Esophagus squamous epithelium (tissue), 5 donors: ENCODE measurements at places on chromosomes 4 and X.
A peak's percentile ranks its signal among the peaks of the same experiment; 100 is the strongest.

DNA sequence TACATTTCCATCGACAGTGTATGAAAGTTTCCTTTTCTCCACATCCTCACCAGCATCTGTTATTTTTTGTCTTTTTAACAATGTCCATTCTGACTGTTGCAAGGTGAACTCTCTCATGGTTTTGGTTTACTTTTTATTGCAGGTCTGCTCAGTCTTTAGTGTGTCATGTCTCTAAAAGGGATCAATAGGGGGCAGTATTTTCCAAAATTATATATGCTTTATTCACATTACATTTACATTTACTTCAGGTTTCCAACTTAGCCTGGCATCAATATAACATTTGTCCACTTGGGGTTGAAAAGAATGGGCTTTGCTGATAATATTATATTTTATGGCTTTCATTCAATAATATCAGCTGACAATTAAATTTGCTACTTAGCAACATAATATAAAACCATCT is 265.0 kb upstream of the SLITRK2 start:
- no peak for DNase-seq

- no peak for DNase-seq
Measured at GRCh38 chrX:123274796-123275195, 90.7 kb downstream of the GRIA3 start.

GRCh38 chrX:20361890-20362262 is 95.2 kb upstream of the RPS6KA3 start:
- DNase-seq, result no peak

DNA sequence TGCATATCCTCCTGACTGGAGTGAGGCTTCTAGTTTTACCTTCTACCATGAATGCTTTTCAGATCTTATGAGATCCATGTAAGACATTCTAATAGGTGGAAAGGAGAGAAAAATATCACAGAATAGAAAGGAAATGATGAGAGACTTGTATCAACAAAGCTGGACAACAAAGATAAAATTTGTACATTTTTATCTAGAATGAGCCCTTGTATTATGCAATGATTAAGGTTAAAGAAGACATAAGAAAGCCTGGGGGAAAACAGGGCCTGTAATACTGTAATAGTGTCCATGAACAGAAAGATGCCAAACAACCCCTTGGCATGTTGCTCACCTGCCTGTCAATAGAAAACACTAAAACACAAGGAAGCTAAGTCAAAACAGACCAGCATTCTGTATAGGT is 44.2 kb upstream of the SCRG1 start:
- DNase-seq, result no peak

DNA sequence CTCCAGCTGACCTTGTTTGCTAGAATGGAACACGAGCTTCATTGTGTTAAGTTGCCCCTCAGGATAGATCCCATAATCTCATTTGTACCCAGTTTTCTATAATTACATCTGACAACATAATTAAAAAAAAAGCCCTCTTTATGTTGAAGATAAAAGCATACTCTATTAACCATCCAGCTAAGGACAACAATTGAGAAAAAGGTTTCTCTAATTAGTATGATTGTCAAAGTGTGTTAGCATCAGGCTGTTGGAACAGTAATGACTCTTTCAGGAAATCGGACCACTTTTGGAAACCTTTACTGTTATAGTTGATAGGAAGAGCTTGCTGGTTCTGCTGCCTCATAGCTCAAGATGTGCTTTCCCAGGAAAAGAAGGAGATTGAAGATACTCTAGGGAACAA is 172.6 kb downstream of the FHIP1A start:
- no peak for DNase-seq

GRCh38 chrX:72120837-72121236 is 10.9 kb downstream of the RTL5 start:
- DNase-seq, result no peak

- no peak for DNase-seq
Measured at GRCh38 chrX:103538728-103539127, 19.4 kb upstream of the RAB40A start.

DNA sequence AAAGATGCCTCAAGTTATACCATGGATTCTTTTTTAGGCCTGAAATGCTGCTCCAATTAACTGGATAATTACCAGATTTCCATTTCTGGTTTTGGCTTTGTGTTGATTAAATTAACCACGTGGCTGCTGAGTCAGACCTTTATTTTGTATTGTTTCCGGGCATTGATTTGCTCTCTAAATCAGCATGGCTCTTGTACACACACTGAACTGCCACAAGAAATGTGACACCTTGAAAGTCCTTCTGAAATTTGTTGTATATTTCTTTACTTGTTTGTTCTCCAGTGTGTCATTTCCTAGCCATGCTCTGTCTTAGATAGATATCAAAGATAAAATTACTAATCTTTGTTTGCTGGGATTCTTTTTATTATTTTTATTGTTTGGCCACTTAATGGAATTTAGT is 11.7 kb downstream of the MTTP start:
- DNase-seq, result no peak

GRCh38 chr4:113866611-113867010 is 105.1 kb upstream of the CAMK2D start:
- DNase-seq, result no peak

GRCh38 chr4:99696801-99697200 is 39.2 kb upstream of the C4orf54 start:
- DNase-seq, result no peak

- no peak for DNase-seq
Measured at GRCh38 chr4:99536848-99537247, 26.0 kb downstream of the C4orf17 start.

DNA sequence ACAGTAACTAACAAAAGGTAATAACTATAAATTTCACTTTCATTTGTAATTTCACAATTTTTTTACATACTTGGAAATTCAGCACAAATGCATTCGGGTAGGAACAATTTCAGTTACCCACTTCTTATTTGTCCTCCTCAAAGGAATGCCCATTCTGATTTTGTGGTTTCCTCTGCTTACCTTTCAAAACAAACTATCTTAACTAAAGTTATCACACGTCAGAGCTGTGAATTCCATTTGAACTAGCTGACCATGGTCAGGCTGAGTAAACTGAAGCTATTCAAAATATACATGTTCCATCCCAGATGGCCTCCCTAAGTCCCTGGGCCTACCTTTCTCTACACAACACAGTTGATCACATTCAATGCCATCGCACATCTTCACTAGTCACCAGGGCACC is 4.5 kb downstream of the CTPS2 start:
- DNase-seq, result no peak

GRCh38 chrX:15854080-15854655 is 445 bp downstream of the AP1S2 start:
- DNase-seq, result peak; percentile 17

GRCh38 chr4:168361365-168362024 is 42.9 kb upstream of the DDX60 start:
- no peak for DNase-seq

DNA sequence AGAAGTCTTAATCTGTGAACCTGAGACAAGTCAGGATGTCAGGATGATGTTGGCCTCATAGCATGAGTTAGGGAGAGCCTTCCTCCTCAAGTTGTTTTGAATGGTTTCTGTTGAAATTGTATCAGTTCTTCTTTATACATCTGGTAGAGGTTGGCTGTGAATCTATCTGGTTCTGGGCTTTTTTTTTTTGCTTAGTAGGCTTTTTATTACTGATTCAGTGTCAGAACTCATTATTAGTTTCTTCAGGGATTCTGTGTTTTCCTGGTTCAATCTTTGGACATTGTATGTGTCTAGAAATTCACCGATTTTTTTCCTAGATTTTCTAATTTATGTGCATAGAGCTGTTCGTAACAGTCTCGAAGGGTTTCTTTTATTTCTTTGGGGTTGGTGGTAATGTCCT is 14.9 kb downstream of the GLUD2 start:
- DNase-seq, result no peak

- DNase-seq, result no peak
Measured at GRCh38 chr4:52824603-52825459, 37.3 kb upstream of the RASL11B start.

GRCh38 chr4:170476351-170476750 is 386.6 kb upstream of the AADAT start:
- DNase-seq, result no peak

- no peak for DNase-seq
Measured at GRCh38 chrX:68196939-68197791, 236.1 kb downstream of the OPHN1 start.

GRCh38 chrX:4656419-4656818 is 943.0 kb upstream of the PRKX start:
- no peak for DNase-seq

GRCh38 chr4:140027101-140027500 is 126.9 kb downstream of the MAML3 start:
- no peak for DNase-seq

GRCh38 chr4:95539106-95539505 is 9.7 kb downstream of the UNC5C start:
- DNase-seq, result no peak

DNA sequence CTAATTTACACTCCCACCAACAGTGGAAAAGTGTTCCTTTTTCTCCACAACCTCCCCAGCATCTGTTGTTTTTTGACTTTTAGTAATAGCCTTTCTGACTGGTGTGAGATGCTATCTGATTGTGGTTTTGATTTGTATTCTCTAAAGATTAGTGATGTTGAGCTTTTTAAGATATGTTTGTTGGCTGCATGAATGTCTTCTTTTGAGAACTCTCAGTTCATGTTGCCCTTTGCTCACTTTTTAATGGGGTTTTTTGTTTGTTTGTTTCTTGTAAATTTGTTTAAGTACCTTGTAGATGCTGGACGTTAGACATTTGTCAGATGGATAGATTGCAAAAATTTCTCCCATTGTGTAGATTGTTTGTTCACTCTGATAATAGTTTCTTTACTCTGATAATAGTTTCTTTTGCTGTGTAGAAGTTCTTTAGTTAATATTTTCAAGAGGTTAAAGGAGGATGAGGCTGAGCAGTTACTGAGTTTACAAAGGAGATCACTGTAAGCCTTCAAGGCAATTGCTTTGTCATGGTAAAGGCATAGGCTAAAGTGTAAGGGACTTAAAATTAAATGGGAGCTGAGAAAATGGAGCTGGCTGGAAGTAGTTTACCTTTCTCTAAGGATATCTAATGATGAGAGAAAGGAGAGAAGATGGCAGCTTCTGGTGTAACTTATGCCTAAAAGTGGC is 323.4 kb downstream of the PCDH7 start:
- DNase-seq, result no peak

GRCh38 chr4:66766557-66766956 is 778.7 kb downstream of the CENPC start:
- DNase-seq, result no peak
